B cell (primary cell): ENCODE measurements at places on chromosomes 3 and 15.

GRCh38 chr15:48433226-48433886, 102.1 kb downstream of the DUT start:
- no peak for DNase-seq

DNA sequence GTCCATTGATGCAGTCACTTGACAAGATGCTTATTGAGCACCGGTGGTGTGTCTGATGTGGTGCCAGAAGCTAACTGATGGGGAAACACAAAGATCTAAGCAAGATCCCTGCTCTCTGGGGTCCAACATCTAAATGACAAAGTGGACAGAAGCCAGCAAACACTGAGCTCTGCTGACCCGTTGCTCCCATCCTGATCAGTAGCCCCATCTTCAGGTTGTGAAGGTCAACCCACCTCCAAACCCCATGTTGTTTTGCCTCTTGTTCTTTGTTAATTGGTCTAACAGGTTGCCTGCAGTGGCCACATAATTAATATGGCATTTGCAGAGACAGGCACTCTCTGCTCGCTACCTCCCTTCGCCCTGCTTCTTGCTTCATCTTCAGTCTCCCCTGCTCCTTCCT, 21.5 kb upstream of the GLCE start:
- DNase-seq: no peak

DNA sequence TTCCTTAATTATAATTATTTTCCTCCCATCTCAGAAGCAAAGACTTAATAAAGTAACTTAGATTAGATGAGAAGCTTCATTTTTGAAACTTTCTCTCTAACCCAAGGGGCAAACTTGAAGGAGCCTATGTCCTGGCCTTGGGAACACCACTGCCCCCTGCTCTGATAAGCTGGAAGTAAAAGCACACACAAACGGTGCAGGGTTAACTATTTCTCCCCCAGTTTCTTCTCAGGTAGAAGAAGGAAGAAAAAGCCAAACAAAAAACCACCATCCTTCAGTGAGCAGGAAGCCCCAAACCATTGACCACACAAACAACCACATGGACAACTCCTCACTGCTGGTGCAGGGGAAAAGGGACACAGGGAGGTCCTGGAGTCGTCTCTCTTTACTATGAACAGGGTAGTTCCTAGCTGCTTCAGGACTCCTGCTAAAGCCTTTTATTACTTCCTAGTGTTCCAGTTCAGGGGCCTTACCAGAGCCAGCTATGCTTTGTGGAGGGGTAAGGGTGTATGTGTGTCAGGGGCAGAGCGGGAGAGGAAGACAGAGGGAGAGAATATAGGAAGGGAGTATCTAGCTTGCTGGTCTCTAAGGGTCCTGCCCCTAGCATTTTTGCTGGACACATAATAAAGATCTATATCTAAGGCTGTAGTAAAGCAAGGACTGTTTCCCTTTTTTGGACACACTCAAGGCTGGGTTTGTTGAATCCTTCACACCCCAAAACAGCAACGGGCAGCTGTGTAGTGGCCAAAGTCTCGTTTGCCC, 94.0 kb upstream of the UMPS start:
- DNase-seq: no peak

- no peak for DNase-seq
Observed at GRCh38 chr3:45414823-45415222, 26.4 kb downstream of the LARS2 start.

DNA sequence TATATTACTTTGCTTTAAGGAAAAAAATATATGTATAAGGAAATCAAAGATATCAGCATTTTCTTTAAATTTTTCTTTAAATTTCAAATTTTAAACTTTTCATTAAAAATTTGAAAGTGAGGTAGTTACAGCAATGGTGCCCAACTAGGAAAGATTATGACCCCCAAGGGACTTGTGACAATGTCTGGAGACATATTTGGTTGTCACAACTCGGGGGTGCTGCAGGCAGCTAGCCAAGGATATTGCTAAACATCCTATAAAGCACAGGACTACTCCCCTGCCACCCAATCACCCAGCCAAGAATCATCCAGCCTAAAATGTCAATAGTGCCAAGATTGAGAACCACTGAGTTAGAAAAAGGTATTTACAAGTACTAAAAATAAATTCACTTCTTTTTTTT, 57.3 kb downstream of the SLC4A7 start:
- no peak for DNase-seq

- DNase-seq: peak; percentile 86
Observed at GRCh38 chr3:45938864-45939263, 4.4 kb upstream of the CXCR6 start.

GRCh38 chr15:52787123-52787503, 3.0 kb downstream of the ONECUT1 start:
- peak; percentile 36 for DNase-seq

DNA sequence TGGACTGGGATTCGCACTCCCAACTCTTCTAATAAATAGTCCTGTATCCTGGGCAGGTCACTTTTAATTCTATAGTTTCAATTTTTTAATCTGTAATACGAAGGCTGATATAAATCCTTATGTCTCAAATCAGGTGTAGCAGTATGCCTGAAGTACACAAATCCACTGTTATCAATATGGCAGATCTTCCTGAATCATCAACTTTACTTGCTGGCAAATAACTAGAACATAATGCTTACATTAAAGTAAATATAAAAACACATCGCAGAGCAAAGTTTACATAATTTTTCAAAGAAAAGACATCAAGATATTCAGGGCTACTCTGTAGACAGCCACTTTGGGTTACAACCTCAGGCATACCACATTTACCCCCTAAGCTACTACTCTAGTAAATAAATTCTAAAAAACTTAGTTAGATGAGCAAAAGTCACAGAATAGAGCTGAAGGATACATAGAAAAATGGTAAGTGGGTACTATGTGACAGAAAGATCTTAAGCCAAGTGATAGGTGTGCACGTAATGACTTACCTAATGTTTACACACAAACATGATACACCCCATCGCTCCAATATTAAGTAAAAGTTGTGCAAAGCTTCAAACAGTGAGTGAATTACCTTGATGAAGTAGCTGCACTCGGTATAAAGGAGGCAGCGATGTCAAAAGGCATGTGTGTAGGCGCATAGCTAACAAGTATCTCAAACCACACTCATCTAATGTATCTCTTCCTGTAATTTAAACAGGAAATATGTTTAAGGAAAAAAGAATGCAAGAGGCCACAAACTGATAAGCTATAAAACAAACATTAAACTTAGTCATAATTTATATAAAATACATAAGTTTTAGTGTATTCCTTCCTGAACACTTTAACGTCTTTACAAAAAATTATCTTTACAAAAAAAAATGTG, 127.9 kb downstream of the DMXL2 start:
- no peak for DNase-seq

DNA sequence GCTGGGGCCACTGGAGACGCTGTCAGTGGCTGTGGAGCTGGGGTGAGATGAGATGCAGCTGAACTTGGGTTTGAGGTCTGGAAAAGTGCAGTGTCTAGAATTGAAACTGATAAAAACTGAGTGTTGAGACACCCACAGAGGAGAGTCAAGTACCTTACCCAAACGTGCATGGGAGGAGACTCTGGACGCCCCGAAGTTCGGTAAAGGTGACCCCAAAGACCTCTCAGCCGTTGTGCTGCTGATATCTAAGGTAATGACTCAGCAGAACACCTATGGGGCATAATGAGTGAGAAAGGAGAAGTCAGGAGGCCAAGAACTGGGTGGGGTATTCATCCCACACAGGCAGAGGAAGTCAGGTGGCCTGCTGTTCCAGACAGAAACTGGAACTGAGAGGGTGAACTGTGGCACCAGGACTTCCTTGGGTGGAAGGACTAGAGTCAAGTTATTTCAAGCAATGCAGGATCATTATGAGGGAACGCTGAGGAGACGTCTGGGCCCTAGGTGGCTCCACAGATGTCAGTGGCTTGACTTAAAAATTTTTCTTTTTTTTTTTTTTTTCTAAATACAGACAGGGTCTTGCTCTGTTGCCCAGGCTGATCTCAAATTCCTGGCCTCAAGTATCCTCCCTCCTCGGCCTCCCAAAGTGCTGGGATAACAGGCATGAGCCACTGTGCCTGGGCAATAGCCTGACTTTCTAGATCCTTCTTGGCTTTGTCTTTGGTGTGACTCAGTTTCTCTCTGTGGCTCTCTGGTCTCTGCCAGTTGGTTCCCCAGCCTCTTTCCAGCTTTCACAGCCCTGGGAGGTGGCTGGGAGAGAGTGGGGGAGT, 67.6 kb upstream of the GCNT3 start:
- DNase-seq: peak; percentile 62

GRCh38 chr3:114421204-114421603, 127.4 kb downstream of the TIGIT start:
- DNase-seq: no peak

GRCh38 chr3:86239946-86240345, 751.0 kb downstream of the VGLL3 start:
- DNase-seq: no peak
